ENCODE measurements at places on chromosomes 1 and 21. TPM values are rescaled to one million over a fixed set of nuclear protein-coding genes. Genes with fewer than 3 reads are reported as not detected.

BRINP3 gene
- total RNA-seq, result not detected

PPCS gene
- total RNA-seq, result 78.7 TPM

CD48 gene
- not detected for total RNA-seq

LEFTY1 gene
- total RNA-seq, result not detected

RPTN gene
- total RNA-seq, result not detected

TRMT13 gene
- total RNA-seq, result 8.7 TPM

NIPAL3 gene
- total RNA-seq, result 10.4 TPM

CADM3 gene
- 0.07 TPM for total RNA-seq

MEAF6 gene
- 45.0 TPM for total RNA-seq

FBLIM1 gene
- total RNA-seq, result 7.0 TPM

KIAA0040 gene
- total RNA-seq, result 0.98 TPM

TMPRSS15 gene
- not detected for total RNA-seq

C8B gene
- not detected for total RNA-seq

PLCH2 gene
- total RNA-seq, result 0.74 TPM

FGR gene
- total RNA-seq, result not detected

SAMD13 gene
- total RNA-seq, result 2.5 TPM

PGLYRP4 gene
- not detected for total RNA-seq
